ENCODE measurements at places on chromosomes 12 and 14.
A peak's percentile ranks its signal among the peaks of the same experiment; 100 is the strongest.

GRCh38 chr12:52865090-52865944 is 16.5 kb upstream of the KRT78 start:
- no peak for DNase-seq

- no peak for DNase-seq
Measured at GRCh38 chr12:123948796-123949769, 23.5 kb downstream of the CCDC92 start.

DNA sequence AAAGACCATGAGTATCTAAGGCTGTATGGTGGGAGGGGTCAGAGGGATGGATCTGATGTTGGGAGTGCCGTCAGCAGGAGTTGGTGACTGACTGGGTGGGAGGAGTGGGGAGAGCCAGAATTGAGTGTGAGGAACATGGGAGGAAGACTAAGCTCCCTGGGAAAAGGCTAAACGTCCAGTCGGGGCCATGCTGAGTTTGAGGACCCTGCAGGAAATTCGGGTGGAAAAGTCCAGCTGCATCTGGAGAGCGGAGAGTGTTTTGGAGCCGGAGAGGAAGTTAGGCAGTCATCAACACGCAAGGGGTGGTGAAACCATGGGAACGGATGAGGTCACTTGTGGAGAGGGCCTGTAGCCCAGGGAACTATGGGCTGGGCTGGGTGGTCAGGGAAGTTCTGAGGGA is 60.9 kb downstream of the ELK3 start:
- no peak for DNase-seq

- no peak for DNase-seq
Measured at GRCh38 chr14:101290611-101291010, 270.7 kb upstream of the DIO3 start.

- no peak for DNase-seq
Measured at GRCh38 chr14:86824167-86824566, 1168.8 kb downstream of the GALC start.

DNA sequence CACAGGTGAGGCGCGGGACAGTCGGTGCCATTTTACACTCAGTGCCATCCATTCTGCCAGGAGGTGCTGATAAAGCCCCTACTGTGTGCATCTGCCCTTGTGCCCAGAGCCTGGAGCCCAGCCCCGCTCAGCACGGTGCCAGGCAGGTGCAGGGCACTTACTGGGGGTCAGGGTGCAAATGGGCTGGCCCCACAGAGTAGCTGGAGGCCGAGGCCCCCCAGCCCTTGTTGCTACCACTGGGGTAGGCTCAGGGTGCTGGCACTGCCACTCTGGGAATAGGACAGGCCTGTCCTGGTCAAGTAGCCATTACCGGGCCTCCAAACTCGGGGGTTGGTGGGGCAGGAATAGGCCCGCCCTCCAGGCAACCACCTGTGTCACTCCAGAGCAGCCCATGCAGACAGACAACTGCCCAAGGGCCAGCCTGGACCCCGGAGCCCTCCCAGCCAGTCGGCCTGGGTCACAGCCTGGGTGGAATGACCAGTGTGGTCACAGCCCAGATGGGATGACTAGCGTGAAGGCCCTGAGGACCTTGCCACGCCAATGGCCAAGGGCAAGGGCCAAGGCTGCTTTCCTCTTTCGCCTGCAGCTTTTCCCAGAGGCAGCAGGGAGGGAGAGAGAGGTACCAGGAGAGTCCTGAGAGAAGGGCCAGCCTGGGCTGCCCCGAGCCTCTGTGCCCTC is 3.0 kb downstream of the INF2 start:
- no peak for DNase-seq

- DNase-seq, result no peak
Measured at GRCh38 chr14:104130974-104131651, 7.3 kb upstream of the KIF26A start.

DNA sequence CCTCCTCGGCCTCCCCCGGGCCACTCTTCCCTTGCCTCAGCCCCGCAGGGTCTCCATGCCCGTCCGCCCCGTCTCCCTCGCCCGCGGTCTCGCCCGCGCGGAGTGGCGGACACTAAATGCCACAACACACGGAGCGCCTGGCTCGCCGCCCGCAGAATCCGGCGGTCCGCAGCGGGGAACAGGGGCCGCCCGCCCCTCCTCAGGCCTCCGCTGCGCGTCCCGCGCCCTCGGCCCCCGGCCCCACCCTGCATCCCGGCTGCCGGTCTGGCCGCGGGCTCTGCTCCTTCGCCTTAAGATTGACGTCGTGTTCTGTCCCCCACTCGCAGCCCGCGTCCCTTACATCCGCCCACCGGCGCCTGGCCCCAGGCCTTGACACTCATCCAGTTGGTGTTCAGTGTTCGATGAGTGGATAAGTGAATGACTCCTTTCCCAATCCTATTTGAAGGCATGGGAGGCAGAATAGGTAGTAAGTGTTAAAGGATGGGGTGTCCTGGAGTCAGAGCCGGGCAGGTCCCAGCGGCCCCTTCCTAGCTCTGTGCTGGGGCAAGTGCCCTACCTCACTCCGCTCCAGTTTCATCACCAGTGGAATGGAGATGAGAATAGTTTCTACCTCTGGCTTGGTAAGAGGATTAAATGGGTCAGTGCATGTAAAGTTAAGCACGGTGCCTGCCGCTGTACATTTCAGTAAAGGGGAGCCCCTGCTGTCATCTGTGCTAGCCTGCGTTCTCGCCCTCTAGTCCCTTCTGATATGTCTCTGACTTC is 622 bp downstream of the TECPR2 start:
- peak; percentile 21 for DNase-seq

- no peak for DNase-seq
Measured at GRCh38 chr12:80472236-80472635, 28.2 kb downstream of the PTPRQ start.

DNA sequence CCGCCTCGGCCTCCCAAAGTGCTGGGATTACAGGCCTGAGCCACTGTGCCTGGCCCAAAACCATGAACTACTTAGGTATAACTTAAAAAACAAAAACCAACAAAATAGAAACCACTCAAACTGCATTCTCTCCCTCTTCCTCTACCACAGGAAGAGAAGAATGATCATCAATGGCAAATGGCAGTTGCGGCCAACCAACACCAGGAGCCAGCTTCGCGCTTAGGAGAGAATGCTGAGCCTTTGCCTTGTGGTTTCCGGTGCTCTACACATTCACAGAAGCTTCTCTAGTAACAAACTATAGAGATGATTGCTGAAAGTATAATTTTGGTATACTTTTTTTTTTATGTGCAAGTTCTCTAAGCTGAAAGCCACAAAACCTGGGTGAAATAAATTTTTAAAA is 17.1 kb downstream of the CATSPERB start:
- peak; percentile 85 for DNase-seq

DNA sequence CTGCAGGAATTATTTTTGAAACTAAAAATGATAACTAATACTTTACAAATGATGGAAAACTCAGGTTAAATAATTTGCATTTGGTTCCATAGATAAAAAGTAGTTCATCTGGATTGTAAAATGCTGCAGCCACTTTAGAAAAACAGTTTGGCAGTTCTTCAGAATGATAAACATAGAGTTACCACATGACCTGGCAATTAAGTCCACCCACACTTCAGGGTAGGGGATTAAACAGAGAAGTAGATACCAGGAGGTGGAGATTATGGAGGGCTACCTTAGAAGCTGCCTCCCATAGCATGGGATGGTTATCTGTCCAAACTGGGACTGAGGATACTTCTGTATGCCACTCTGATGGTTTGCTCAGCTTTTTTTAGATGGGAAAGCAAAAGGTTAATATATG is 22.2 kb downstream of the ARF6 start:
- no peak for DNase-seq

DNA sequence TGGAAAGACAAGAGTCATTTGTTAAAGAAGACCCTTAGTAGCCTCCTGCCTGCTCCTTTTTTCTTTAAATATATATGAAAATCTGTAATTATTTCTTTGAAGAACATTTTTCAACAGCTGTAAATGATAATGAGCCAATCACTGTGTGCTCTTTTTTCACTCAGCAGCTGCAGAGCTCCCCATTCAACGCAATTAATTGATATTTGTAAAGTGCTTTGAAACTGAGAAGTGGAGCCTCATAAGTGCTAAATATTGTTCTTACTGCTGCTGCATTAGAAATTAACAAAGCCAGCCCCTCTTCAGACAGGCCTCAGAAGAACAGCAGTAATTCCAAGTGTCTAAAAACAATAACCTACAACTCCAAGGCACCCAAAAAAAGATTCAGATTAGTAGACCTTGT is 224.3 kb downstream of the GXYLT1 start:
- DNase-seq, result no peak

DNA sequence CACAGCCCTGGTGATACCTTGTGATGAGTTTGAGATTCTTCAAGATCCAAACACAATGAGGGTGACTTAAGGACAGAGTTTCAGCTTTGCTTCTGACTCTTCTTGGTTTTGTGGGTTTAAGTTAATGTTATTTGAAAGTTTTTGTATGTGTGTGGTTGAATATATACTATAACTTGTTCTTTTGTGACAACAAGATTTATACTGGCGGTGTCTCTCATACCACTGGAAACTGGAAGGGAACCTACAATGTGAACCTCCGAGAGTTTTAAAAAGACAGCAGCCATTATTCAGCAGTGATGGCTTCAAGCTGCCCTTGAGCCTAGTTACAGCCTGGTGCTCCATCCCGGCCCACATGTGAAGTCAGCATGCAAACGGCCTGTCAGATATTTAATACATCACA is 87.9 kb upstream of the IGF1 start:
- no peak for DNase-seq

- DNase-seq, result peak; percentile 68
Measured at GRCh38 chr14:23056956-23057756, at the start of gene CDH24. CDH24 (minus strand) TSS chr14:23057520; CDS start chr14:23055733, 1,787 bp downstream.

GRCh38 chr12:94561943-94562411 is 88.4 kb downstream of the TMCC3 start:
- DNase-seq, result no peak

- DNase-seq, result no peak
Measured at GRCh38 chr14:38593476-38593875, 337.6 kb upstream of the CLEC14A start.

DNA sequence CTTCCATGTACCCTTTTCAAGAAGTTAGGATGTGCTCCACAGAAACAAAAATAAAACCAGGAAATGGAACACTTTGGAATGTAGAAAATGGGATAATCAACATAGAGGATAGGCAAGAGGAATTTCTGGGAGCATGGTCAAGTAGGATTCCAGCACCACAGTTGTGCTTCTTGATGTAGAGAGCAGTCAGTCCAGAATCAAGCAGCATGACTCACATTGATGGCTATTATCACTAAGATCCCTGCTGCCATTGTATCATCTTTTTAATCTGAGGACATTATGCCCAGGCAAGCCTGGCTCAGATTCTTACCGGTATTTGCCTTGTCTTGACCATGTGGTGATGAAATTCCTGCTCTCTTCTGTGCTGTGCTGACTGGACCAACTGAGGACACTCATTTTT is 5.7 kb downstream of the ETFRF1 start:
- DNase-seq, result no peak

DNA sequence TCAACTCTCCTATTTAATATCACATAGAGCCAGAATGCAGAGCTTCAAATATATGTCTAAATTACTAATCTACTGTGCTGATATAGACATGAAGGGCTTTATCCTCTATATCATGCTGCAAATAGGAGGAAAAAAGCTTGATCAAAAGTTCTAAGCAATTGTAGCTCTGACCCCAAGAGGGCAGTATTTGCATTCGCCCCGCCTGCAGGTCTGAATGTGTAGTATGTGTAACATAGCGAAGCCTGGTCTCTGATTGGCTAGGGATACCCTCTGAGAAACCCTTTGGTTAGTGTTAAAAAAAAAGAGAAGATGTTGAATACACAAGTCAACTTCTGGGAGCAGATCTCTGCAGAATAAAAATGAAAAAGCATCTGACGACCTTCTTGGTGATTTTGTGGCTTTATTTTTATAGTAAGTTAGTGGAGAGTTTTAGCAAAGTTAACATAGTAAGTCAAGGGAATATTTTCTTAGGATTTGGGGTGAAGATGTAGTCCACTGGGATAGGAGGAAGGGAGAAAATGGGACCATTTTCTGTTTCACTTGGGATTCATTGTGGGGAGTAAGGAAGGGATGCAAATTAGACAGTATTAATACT is 151.6 kb upstream of the OR4E1 start:
- DNase-seq, result no peak

DNA sequence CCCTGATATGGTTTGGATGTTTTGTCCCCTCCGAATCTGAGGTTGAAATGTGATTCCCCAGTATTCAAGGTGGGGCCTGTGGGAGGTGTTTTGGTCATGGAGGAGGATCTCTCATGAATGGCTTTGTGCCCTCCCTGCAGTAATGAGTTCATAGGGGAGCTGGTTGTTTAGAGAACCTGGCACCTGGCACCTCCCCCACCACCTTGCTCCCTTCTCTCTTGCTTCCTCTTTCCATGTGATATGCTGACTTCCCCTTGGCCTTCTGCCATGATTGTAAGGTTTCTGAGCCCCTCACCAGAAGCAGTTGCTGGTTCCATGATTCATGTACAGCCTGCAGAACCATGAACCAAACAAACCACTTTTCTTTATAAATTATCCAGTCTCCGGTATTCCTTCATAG is 32.6 kb downstream of the CD163L1 start:
- no peak for DNase-seq

GRCh38 chr12:129028844-129029243 is 175.6 kb downstream of the GLT1D1 start:
- no peak for DNase-seq

- no peak for DNase-seq
Measured at GRCh38 chr12:101694297-101694848, 3.1 kb upstream of the CHPT1 start.

- DNase-seq, result no peak
Measured at GRCh38 chr14:94366146-94366915, 22.1 kb downstream of the SERPINA1 start.

DNA sequence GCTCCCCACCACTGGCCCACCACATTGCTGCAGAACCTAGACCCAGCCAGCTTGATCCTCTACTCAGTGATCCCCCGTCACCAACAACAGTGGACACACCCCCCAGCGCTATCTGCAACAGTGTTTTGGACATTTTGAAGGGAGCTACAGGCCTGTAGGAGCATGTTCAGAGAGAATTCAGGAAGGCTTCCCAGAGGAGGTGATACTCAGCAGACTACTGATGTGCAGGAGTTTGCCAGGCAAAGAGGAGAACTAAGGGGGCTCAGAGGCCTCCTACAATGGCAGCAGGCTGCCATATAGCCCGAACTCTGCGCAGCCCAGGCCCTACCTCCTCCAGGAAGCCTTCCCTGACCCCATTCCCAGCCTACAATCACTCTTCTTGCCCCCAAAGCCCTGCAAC is 70.0 kb downstream of the SYNE3 start:
- no peak for DNase-seq

- DNase-seq, result no peak
Measured at GRCh38 chr14:92986254-92987147, 63.6 kb downstream of the CHGA start.

- DNase-seq, result no peak
Measured at GRCh38 chr12:107435072-107435471, 250.5 kb upstream of the PWP1 start.

GRCh38 chr12:92297932-92298696 is 152.5 kb upstream of the BTG1 start:
- no peak for DNase-seq

Data from thymus (tissue), 14 donors.